ENCODE measurements at places on chromosomes 16 and 17.
A peak's percentile ranks its signal among the peaks of the same experiment; 100 is the strongest.

DNA sequence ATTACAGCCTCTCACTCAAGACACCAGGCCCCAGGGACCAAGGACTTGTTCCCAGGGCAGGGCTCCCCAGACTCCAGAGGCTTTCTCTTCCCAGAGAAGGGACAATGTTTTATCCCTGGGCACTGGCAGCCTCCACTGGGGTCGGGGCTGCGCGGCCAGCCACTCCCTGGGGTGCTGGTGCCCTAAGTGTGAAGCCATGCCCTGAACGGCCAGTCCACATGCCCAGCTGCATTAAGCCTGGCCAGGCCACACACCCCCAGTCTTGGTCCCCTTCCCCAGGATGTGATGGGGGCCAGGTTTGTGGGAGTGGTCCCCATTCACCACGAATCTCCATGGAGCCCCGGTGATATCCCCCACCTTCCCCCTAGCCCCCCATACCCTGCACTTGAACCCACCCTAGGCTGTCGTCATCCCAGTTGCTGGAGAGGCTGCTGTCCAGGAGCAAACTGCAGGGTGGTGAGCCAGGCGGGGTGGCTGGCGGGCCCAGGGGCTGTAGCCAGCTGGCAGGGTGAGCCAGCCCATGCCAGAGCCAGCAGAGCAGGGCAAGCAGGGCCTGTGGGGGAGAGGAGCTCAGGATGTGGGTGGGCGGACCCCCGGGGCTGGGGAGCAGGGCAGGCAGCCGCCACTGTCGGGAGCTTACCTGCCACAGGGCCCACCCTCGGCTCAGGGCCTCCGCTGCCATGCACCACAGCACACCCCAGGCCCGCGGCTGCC, 4.6 kb downstream of the PAQR4 start:
- DNase-seq, result no peak

DNA sequence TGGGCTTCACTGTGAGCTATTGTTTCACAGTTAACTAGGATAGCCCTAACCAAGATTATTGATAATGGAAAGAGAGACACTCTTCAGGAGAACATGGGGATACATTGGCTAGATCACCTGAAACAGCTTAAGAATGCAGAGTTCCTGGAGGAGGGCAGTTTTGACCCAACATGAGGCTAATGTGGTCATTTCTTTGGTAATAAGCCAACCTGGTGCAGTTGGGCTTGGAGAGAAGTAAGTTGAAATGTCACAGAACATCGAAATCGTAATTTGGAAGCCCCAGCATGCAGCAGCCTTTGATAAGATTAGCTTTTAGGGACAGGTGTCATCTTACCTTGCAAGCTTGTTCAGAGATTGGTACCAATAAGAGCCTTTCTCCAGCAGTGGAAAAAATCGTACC, 556.6 kb upstream of the GOT2 start:
- DNase-seq, result no peak

DNA sequence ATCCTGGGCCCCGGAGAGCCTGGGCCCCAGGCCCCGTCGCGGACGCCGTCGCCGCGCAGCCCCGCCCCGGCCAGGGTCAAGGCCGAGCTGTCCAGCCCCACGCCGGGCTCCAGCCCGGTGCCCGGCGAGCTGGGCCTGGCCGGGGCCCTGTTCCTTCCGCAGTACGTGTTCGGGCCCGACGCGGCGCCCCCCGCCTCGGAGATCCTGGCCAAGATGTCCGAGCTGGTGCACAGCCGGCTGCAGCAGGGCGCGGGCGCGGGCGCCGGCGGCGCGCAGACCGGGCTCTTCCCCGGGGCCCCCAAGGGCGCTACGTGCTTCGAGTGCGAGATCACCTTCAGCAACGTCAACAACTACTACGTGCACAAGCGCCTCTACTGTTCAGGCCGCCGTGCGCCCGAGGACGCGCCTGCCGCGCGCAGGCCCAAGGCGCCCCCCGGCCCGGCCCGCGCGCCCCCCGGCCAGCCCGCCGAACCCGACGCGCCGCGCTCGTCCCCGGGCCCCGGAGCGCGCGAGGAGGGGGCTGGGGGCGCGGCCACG, 36.8 kb upstream of the ZC3H18 start:
- no peak for DNase-seq

GRCh38 chr16:57462978-57463362, 491 bp downstream of the POLR2C start:
- no peak for DNase-seq

GRCh38 chr17:66191593-66192377, at the start of gene CEP112:
Gene CEP112, minus strand, starts transcription at chr17:66192133.
- DNase-seq, result peak; percentile 87

DNA sequence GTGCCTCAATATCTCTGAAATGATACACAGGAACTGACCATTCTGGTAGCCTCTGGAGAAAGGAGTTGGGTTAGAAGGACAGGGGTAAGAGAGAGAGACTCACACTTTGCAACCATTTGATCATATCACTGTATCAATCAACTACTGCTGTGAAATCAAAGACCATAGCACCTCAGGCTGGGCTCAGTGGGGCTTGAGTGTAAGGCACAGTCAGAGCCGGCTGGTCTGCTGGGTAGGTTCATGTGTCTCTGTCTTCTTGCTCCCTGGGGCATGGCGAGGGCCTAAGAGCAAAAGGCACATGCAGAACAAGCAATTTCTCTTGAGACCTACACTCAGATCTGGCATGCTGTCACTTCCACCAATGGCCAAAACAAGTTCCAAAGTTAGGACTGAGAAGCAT, 46.7 kb upstream of the C16orf82 start:
- DNase-seq, result no peak

DNA sequence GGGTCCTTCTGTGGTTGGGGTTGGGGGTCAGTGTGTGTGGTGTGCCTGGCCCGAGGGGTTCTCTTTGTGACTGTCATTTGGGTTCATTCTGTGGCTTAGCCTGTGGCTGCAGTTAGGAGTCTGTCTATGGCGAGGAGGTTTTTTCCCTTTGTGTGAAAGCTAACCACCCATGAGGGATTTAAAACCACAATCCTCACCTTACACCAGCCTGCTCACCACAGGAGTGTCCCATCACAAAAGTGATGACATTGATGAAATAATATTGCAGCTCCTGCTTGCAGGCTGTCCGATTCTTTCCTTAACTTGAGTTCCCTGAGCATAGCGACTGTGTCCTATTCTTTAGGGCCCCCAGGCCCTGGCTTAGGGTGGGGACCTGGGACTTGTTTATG, 113.6 kb downstream of the RAP1GAP2 start:
- no peak for DNase-seq

- no peak for DNase-seq
Observed at GRCh38 chr17:77749321-77749751, 209.2 kb upstream of the TNRC6C start.

DNA sequence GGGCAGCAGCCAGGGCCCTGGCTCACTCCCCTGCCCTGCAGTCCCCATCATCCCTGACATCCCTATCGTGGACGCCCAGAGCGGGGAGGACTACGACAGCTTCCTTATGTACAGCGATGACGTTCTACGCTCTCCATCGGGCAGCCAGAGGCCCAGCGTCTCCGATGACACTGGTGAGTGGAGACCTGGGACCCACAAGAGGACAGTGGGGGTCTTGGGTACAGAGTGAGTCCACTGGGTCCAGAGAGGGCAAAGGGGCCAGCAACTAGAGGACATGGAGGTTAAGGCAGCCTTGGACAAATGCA, 12.6 kb downstream of the GALK1 start:
- no peak for DNase-seq

GRCh38 chr16:74560912-74561311, 46.0 kb downstream of the GLG1 start:
- no peak for DNase-seq

DNA sequence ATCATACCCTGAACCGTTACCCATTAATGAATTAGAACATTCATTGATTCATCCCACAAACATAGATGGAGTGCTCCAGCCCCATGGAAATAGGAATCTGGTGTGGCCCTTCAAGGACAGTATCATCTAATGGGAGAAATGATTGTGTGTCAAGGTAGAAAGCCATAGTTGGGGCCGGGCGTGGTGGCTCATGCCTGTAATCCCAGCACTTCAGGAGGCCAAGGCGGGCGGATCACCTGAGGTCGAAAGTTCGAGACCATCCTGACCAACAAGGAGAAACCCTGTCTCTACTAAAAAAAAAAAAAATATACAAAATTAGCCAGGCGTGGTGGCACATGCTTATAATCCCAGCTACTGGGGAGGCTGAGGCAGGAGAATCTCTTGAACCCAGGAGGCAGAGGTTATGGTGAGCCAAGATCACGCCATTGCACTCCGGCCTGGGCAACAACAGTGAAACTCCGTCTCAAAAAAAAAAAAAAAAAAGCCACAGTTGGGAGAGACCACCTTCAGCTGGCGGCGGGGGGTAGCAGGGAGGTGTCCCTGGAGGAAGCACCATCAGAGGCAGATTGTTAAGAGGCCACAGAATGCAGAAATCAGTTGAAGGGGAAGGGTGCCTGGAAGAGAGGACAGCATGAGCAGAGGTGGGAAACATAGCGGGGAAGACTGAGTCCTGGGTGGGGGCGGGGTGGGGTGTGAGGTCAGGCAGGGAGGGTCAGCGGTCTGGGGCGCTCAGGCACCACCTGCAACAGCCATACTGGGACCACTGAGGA, 60.0 kb downstream of the USP22 start:
- DNase-seq, result no peak

GRCh38 chr16:51114382-51114781, 36.7 kb downstream of the SALL1 start:
- no peak for DNase-seq

DNA sequence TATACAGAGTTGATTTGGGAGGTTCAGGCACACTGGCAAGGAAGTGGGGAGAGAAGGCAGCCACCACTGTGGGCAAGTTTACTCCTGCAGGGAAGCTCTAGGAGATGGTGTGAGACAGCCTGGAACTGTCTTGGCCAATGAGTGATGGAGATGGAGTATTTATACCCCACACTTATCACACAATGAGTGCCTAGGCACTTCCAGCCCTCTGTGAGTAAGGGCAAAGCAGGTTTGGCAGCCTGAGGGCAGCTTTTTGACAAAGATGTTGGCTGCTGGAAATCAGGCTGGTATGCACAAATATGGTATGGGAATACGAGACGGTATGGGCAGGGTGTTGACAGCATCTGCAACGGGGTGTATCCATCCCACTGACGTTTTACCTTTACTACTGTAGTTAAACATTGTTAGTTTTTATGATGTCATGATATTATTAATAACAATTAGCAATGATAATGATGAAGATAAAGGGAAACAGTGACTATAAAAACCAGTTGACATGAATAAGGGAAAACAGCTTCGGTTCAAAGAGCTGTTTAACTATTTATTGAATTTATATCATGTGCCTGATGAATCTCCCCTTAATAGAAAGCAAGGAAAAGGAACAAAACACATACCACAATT, 149.9 kb downstream of the CDK5R1 start:
- no peak for DNase-seq

GRCh38 chr16:51763072-51763661, 612.1 kb upstream of the SALL1 start:
- no peak for DNase-seq

DNA sequence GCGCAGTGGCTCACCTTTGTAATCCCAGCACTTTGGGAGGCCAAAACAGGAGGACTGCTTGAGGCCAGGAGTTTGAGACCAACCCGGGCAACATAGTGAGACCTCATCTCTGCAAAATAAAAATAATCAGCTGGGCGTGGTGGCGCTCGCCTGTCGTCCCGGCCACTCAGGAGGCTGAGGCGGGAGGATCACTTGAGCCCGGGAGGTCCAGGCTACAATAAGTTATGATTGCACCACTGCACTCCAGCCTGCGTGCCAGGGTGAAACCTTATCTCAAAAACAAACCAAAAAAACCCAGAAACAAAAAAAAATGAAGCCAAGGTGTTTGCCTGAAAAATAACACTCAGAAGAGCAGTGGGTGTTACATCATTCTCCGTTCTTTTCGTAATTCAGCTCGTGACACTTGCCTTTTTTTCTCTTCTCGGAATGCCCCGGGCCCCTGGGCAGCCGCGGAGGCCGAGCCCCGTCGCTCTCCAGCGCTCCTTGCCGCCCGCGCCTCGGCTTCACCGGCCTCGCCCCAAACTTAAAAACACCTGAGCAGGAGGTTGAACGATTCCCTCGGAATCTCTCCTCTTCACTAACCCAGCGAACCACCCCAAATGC, 17.0 kb downstream of the PRCD start:
- DNase-seq, result peak; percentile 67

DNA sequence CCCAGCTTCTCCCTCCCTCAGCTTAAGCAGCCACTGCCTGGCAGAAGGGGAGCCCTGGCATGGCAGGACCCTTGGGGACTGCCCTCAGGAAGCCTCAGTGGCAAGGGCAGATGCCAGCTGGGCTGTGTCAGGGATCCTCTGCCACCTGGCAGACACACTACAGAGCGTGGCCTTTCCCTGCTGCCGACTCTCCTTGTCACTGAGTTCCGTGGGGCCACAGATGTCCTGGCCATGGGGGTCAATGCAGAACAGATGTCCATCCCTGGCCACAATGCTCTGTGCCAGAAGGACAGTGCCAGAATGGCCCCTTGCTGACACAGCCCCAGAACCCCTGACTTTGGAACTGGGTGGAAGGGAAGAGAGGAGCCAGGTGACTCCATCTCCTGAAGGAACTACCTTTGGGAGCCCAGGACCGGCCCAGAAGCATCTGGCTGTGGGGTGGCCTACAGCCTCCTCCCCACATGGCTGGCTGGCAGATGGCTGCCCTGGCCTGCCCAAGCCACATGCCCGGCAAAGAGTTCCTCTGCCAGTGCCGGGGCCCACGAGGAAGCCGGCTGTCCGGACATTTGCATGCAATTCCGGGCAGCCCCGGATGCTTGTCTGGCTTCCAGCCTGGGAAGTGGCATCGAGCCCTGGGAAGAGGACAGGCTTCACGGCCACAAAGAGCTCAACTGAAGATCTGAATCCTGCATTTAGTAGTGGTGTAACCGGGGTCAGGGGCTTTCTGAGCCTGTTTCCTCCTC, 24.1 kb downstream of the NPTX1 start:
- no peak for DNase-seq

GRCh38 chr17:9729034-9729650, 62.2 kb downstream of the DHRS7C start:
- no peak for DNase-seq

DNA sequence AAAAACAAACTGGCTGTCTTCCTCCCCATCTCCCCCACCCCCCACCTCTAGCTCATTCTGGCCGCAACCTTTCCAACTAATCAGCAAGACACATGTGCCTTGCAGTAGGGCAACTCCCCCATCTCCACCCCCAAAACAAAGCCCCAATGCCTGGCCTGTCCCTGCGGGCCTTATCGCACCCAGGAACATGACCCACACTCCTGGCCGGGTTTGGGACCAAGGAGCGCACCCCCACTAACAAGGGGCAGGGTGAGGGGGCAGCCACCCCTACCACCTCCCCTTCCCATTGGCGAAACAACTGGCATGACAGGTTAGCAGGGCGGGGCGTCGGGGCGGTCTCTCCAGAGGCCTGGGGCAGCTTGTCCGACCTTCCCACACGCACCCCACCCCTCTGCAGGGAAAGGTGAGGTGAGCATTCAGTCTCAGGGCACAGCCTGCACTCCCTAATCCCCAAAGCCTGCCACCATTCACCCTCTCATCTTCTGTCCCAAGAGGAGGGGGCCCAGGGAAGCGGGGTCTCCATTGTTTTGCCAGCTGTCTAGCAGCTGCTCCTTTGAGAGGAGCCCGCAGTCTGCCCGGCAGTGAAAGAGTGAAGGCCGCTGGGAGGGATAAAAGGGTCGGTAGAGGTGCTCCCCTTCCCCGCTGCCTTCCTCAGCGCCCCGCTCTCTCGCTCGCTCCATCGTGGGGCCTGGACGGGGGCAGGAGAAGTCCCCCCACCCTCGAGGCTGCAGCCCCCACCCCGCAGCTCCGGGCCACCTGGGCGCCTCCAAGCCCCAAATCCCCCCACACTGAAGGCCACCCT, 765 bp downstream of the MYO18A start:
- peak; percentile 91 for DNase-seq

GRCh38 chr16:12017558-12017957, 41.0 kb downstream of the SNX29 start:
- DNase-seq, result no peak
